D341Med (cell line): ENCODE measurements at places on chromosomes 6 and 20.

- DNase-seq = no peak
These were observed 150.7 kb downstream of the CD24 start for GRCh38 chr6:106823732-106824351.

- DNase-seq = peak; percentile 82
These were observed 22.6 kb upstream of the RIN2 start for GRCh38 chr20:19735446-19735845.

GRCh38 chr6:13113981-13114593 lies 214.2 kb downstream of the TBC1D7 start:
- no peak for DNase-seq

DNA sequence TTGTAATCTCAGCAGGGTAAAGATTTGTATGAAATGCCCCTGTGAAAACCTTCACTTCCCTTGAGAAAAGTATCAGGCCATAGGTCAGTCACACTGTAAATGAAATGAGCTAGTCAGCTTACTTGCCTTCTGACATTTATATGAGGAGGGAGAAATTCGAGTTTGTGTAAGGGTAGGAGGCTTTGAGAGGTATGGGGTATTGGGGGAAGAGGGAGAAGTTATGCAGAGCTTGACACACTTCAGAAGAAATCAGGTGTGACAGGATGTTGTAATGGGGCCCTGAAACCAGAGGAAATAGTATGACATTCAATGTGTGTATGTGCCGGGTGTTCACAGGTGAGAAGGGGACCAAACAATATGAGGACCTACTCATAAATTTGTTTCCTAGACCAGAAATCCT lies 64.2 kb upstream of the CCN6 start:
- no peak for DNase-seq

DNA sequence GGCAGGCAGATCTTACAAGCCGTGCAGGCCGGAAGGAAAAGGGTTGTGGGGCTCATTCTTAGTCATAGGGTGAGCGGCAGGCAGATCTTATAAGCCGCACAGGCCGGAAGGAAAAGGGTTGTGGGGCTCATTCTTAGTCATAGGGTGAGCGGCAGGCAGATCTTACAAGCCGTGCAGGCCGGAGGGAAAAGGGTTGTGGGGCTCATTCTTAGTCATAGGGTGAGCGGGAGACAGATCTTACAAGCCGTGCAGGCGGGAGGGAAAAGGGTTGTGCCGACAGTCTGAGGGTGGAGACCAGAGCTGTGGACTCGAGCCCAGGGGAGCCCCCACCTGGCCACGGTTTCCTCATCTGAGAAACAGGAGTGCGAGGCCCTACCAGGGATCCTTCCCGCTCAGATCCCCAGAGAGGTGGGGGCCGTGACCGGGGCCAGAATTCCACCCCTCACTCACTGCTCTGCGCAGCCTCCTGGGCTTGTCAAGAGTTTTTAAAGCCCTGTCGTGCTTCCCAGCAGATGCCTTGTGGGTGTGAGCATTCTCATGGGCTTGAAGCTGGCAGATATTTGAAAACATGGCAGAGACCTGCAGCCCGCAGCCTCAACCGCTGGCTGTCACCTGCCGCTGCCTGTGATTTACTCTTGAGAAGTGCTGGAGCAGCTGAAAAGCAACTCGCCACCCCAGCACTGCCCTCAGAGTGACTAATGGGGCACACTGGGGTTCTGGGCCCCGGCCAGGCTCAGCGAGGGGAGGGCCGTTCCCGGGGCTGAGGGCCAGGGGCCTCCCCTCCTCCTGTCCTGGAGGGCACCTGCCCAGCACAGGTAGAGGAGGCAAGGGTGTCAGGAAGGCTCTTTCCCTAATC lies 31.9 kb downstream of the NTSR1 start:
- DNase-seq = no peak

DNA sequence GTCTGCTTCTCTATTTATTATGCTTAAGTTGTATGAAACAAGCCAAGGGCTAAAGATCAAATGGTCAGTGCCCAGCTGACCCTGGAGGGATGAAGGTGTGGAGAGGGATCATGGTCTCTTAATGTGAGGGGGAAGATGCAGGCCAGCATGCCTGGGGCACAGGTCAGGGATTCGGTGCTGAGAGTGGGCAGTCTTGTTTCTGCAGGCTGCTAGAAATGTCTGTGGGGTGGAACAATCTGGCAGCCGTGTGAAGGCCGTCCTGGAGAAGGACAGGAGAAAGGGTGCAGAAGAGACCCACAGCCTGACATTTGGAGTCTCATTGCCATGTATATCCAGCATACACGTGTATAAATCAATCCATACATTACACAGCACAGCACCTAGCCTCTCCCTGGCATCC lies 258.3 kb upstream of the MOCS1 start:
- no peak for DNase-seq

- no peak for DNase-seq
These were observed 46.9 kb upstream of the NRSN1 start for GRCh38 chr6:24079076-24079475.

DNA sequence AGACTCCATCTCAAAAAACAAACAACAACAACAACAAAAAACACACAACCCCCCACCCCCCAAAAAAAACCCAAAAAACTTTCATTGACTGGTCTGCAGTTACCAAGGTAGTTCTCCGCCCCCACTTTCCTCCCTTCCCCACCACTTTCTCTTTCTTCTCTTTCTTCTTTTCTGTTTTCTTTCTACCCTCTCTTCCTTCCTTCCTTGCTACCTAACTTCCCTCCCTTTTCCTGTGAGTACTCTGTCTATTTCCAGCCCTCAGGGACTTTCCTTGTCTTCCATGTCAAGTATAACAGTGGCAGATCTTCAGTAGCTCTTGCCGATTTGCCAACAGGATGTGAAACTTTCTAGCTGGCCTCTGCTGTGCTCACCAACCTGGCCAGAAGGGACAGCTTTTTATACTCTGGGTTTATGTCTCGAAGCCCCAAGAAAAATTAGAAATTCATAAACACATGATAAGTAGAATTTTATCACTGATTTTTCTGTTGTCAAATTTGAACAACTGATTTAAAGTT lies 399.5 kb downstream of the QKI start:
- DNase-seq = no peak

DNA sequence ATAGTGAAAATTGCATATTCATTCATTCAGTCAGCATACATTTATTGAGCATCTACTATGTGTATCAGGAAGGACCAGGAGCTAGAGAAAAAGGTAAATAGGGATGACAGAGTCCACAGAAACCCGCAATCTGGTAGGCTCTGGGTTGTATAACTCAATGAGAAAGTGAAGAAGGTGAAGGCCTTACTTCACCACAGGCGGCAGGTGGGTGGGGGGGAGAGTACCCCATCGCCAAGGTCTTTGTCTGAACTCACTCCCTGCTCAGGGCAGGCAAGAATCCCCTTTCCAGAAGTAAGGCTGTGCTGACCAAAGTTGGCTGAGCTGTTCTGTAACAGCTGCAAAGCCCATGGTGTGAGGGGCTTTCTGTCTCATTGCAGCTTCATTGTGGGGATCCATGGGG lies 81.3 kb downstream of the CDH26 start:
- DNase-seq = peak; percentile 2

- DNase-seq = no peak
These were observed 358.9 kb downstream of the CENPW start for GRCh38 chr6:126698732-126699240.

- DNase-seq = no peak
These were observed 144.0 kb downstream of the GJA1 start for GRCh38 chr6:121579478-121579877.

- no peak for DNase-seq
These were observed 339.1 kb downstream of the BTBD3 start for GRCh38 chr20:12256806-12257205.

DNA sequence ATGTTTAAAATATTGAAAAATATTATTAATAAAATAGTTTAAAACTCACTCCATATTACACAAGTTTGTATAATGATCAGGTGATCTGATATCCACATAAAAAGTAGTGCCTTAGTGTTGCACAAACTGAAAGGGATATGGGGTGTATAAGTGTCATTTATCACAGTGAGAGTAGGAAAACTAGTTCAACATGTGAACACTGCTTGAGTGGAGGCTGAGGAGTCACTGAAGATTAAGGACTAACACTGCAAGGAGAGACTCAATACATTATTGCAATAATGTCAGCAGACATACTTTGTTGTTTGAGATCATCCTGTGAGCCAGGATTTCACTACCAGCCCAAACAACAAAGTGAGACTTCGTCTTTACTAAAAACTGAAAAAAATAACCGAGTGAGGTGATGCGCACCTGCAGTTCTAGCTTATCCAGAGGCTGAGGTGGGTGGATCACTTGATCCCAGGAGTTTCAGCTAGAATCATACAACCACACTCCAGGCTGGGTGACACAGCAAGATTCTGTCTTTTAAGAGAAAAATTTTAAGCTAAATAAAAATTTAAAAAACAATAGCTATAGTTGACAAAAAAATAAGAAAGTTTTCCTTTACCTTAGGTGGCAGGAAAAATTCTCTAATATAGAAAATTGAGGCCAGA lies 2.4 kb upstream of the KHDC1L start:
- no peak for DNase-seq

DNA sequence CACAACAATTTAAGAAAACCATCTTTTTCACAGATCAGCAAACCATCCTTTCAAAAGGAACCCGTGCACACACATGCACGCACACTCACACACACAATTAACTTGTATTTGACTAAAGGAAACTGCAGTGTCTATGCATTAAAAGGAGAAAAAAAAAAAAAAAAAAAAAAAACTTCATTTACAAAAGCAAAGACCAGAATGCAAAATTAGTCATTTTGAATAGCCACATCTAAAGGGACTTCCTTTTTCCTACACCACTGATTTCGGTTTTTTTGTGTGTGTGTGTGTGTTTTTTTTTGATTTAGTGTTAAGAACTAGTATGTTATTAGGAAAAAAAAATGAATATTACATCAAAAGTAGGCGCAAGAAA lies 6.3 kb downstream of the ZMYND8 start:
- DNase-seq = no peak

DNA sequence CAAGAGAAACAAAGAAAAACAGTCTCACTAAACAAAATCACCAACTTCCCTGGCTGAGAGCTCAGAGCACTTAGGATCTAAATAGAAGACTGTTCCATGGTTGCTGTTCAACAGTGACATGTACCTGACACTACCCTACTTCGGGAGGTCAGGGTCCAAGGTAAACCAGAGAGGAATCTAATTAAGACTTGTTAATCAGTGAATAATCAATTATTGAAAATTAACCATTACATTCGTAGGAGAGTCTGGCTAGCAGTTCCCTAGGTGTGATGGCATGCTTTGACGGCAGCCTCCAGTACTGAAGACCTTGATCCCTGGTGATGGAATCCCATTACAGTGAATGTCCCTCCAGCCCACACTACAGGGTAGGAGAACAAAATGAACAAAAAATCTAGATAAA lies 154.0 kb upstream of the AFDN start:
- DNase-seq = no peak

DNA sequence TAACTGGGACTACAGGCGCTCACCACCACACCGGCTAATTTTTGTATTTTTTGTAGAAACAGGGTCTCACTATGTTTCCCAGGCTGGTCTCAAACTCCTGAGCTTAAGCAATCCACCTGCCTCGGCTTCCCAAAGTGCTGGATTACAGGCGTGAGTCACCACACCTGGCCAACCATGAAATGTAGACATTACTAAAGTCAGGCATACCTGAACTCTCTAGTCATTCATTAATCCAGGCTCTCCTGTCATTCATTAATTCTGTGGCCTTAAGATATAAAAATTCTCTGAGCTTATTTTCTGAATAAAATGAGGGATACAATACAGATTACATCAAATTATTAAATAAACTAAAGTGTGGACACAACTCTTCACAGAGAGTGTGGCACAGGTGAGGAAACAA lies 159.7 kb downstream of the GMDS start:
- DNase-seq = no peak

GRCh38 chr20:60206259-60206658 lies 248.0 kb downstream of the CDH26 start:
- peak; percentile 50 for DNase-seq

GRCh38 chr6:6537488-6538260 lies 50.8 kb upstream of the LY86 start:
- DNase-seq = no peak

DNA sequence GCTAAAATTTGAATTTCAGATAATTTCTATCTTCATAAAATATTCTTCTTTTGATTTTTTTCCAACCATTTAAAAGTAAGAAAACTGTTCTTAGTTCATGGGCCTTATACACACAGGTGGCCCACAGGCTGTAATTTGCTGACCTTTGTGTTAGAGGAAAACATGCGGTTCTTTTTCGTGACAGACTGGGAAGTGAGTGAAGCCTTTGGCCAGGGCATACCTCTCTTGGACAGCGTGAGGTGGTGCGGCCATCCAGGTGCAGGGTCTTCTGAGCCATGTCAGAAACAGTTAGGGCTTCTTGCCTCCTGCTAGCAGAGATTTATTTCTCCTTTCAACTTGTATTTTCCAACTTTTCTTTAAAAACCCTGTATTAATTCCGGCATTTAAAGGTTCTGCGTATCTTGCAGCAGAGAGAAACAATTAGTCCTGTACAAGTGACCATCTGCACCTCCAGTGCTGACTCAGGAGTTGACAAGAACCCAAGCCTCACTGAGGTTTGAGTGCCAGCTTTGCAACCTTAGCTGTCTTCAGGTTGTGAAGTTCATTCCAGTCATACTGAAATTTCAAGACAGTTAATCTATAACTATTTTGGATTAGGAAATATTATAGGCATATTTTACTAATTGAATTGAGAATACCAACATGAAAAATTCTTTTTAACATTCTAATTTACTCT lies 177.8 kb downstream of the LY86 start:
- no peak for DNase-seq

GRCh38 chr20:37529968-37530600 lies 2.4 kb upstream of the BLCAP start:
- DNase-seq = no peak

DNA sequence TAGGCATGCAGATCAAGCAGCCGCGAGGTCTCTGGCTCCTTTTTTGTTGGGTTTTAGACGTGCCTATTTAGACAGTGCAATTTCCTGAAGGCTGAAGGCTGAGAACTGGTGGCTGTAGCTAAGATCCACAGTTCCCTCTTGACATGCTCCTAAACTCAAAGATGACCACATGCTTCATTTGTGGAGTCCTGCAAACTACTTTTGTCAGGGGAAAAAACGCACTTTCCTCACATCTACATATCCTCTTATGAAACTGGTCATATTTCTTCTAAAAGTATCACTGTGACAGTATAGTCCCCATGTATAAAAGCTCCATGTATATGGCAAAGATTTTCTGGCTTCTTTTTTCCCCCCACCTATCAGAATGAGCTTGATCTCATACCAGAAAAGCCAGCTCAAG lies 30.7 kb downstream of the LYRM4 start:
- DNase-seq = no peak

GRCh38 chr6:45132658-45133294 lies 195.4 kb upstream of the RUNX2 start:
- no peak for DNase-seq

GRCh38 chr6:21740376-21741124 lies 147.0 kb downstream of the SOX4 start:
- DNase-seq = no peak

DNA sequence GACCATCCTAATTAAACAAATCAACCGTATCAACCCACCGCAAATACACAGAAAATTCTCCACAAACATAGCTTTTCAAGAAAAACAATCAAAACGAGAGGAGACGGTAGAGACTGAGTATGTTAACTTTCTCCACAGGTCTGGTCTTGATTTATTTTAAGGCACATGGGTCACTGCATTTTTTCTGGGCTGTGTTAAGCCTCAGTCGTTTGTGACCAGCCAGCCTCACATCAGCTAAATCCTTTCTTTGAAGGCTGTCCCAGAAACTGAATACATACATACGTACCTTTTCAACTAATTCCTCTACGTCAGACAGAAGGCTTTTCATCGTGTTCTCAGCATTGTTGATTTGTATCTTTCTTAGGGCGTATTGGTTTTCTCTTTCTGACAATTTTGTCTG lies 69.4 kb downstream of the LAMA4 start:
- no peak for DNase-seq

- DNase-seq = no peak
These were observed 28.3 kb upstream of the CARMIL1 start for GRCh38 chr6:25250878-25251277.
